AG08395 (cell line): ENCODE measurements at places on chromosomes 12 and 14.

- DNase-seq: no peak
Measured at GRCh38 chr12:82565966-82566365, 120.7 kb upstream of the TMTC2 start.

DNA sequence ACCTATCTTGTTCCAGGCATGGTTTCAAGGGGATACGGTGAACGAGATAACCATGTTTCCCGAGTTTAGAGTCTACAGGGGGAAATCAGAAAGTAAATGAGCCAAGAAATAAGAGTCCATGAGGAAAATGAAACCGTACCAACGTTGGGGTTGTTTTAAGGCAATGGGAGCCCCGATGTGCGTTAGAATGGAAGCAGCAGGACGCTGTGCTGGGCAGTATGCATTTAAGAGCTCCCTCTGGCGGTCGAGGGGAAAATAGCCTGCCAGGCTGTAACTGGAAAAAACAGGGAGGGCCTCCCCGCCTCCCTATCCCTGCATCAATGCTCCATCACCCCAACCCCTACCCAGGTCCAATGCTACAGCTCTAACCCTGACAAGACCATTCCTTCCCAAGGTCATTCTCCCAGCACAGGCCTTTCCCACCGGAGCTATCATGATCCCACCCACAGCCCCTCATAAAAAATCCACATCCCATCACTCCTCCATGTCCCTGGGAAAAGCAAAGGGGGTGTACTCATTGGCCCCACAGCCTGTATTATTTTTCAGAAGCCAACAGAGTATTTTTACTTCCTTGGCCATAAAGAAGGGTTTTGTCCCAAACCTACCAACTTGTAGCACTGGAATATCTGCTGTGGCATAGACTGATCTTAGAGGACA, 226.3 kb upstream of the NOS1 start:
- peak; percentile 67 for DNase-seq

- no peak for DNase-seq
Measured at GRCh38 chr14:94397289-94398181, 9.1 kb upstream of the SERPINA1 start.

DNA sequence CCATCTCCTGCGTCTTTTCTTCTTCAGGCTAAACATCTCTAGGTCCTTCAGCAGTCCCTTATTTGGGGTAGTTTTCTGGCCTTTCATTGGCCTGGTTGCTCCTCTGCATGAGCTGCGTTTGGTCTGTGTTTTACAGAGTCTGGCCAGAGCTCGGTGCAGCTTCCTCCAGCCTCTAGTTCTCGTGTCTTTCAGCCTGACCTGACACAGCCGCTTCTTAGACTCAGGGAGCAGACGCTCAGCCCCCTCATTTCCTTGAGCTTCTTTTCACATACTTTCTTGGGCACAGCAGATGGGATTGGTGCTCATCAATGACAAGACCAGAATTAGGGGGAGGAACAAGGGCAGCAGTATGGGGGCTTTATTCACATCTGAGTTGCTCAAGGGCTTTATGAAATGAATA, 13.6 kb upstream of the GSG1 start:
- no peak for DNase-seq

DNA sequence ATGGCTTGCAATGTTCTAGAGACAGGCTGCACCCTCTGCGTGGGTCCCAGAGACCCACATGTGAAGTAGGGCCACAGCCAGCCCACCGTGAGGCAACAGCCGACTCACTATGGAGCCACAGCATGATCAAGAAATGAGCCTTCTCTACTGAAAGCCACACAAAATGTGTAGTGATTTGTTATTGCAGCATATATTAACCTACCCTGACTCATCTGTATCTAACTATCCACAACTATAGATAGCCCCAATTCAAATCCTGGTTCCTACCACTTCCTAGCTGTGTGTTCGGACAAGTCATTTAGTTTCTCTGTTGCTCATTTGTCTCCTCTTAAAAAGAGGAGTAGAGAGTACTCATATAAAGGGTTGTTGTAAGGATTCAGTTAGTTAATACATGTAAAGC, 1152.3 kb downstream of the BCL11B start:
- no peak for DNase-seq

DNA sequence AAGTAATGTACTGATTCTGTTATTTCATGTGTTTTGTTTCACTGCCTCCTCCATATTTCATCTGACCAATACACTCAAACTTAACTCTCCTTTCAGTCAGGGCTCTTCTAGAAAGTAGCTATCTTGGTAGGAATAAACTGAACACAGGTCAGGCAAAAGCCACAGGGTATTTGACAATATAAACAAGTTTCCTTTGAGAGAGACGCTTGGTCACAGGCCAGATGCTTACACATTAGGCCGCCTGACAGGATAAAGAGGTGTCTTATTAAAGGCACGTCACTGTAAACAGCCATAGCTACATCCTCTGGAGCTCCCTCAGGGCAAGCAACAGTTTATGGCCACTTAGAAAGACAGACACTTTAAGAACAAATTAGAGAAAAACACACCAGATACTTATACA, 607.5 kb downstream of the SLC6A15 start:
- DNase-seq: no peak

DNA sequence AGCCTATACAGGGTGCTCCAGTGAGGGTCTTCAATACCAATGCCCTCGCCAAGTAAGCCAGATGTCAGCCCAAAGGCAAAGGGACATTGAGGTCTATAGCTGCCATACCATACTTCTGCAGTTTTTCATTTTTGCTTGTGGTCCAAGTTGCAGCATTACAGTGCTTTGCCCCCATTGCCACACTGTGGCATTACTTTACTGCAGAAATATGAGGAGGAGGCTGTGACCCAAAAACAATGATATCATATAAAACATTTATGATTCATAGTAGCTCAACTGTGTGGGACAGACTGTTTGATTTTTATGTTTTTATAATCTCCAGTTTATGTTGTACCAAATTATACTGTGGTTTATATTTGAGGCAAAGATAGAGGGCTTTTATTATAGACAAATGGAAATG, 64.1 kb downstream of the KIAA0586 start:
- DNase-seq: no peak
